HS-27A (cell line): ENCODE measurements at places on chromosomes 1 and 21.

DNA sequence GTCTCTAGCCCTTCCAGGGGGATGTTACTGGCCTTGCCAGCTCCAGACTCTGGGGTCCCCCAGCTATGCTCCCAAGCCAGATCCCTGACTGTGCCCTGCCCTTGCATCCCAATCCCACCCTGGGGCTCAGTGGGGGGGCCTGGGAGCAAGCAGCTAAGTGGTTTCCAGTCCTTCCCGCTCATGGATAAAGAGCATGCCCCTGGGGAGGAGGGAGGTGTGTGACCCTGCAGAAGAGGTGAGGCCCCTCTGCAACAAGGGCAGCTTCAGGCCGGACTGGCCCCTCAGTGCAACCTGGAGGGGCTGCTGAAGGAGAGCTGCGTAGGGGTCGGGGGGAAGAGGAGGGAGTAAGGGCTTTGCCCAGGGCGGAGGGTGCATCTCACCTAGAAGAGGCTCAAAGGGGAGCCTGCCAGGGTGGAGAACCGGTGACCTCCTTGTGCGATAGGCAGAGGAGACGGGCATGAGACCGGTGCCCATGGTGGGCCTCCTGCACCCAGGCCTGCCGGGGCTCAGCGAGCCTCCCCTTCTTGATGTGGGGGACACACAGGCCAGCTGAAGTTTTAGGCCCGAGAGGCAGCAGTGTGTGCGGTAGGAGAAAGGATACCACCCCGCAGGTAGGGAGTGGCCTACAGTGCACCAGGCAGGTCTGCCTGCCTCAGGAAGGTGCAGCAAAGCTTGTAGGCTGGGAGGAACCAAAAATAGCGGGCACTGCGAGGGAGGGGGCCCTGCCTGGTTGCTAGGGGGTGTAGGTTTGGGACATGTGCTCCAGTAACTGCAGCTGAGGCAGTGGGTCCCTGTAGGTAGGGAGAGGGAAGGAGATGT is 3.1 kb downstream of the OBSCN start:
- DNase-seq: no peak

DNA sequence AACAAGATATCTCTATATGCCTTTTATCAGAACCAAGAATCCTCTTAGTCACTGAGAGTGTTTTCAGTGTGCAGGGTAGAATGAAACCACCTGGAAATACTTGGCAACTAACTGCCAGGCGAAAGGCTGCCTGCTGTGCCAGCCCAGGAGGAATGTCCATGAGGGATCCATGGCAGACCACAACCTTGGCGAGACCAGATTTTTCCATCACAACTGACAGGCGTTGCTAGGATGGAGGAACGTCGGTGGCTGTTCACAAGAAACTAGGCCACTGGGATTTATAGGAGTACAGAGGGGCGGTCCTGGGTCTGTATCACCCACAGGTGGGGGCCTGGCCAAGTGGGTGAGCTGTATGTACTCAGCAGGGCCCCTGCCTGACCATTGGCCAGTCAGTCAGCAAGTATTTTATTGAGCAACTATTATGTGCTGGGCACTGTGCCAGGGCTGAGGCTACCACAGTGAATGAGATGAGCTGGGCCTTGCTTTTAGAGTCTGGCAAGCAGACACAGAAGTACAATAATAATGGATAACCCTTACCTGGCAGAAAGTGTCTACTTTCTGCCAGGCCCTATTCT is 199.4 kb downstream of the FOXD2 start:
- DNase-seq: no peak

DNA sequence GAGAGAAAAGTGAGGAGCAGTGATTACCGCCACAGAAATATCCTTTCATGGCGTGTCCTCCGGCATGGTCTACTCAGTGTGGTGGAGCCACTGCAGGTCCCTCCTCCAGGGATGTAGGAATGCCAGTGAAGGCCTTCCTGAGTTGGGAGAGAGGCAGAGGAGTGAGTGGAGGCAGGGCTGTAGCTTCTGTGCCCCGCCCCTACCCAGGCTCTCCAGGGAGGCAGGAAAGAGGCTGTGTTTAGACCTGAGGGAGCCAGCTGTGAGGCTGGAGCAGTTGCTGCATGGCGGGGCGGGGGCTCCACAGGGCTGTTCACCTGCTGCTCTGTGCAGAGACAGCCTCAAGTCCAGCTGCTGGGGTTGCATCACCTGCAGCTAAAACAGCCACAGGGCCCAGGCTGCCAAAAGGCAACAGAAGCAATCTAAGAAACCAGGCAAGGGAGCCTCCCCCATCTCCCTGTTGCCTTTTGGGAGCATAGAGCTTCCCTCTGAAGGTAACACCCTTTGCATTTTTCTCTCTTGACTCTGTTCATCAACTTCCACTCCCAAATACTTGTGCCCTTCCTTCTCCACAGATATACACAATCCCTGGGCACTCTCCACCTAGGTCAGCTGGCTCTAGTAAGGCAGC is 801 bp upstream of the ANXA9 start:
- DNase-seq: no peak

GRCh38 chr21:25176637-25177412 is 430.5 kb downstream of the MRPL39 start:
- DNase-seq: no peak

DNA sequence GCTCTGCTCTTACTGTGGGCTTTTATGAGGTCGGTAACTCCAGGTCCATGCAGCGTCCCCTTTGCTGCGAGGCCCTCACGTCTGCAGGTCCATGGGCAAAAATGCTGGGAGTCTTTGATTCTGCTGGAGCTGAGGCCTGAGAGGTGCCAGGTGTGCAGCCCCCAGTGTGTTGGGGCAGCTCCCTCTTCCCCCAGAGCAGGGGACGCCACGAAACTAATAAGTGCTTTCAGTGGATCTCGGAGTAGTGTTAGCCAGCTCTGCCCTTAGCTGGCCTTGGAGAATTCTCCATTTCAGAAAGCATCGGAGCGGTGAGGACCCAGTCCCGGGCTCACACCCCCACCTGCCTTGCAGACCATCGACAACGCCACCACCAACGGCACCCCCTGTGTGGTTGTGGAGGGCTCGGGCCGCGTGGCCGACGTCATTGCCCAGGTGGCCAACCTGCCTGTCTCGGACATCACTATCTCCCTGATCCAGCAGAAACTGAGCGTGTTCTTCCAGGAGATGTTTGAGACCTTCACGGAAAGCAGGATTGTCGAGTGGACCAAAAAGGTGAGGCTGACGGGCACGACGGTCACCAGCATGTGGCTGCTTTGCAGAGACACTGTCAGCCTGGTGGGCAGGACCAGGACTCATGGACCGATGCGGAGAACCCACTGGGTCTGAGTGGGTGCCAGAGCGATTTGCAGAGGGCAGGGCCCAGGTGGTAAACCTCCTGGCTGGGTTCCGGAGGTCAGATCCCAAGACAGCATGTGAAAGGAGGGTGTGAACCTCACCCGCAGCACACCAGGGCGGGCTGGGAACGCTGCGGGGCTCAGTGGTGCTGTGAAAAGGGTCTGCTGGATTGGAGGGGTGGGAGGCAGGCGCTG is 25.5 kb downstream of the TRPM2 start:
- DNase-seq: no peak

- DNase-seq: no peak
Measured at GRCh38 chr1:65258106-65258505, 51.2 kb upstream of the DNAJC6 start.

- no peak for DNase-seq
Measured at GRCh38 chr1:117627546-117628130, 21.8 kb downstream of the TENT5C start.

DNA sequence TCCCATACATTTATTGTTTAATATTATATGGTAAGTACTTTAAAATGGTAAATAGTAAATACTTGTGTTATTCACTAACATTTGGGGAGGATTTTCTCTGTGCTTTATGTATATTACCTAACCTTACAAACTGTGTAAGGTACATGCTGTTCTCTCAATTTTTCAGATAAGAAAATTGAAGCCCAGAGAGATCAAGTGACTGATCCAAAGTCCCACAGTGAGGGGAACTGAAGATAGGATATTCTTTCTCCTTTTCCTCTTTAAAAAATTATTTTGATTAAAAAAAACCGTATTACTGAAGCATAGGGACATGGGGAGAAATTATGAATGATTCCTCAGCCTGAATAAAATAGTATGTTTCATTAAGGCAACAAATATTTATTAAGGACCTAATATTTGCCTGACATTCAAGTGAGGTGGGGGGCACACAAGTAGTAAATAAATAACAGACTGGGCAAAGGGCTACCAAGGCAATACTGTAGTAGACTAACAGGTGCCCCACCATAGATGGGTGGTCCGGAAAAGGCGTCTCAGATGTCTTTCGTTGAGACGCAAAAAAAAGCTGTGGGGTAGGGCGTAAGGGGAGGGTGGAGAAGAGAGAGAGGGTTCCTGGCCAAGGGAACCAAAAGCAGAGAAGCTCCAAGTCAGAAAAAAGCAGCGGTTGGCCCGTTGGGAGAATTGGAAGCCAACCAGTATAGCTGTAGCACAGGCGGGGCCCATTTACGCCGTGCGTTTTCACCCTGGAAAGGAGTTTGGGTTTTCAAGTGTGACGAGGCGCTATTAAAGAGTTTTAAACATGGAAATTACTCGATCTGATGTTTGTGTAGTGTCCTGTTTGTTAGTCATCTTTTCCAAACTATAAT is 944 bp upstream of the AGO3 start:
- DNase-seq: peak; percentile 29

DNA sequence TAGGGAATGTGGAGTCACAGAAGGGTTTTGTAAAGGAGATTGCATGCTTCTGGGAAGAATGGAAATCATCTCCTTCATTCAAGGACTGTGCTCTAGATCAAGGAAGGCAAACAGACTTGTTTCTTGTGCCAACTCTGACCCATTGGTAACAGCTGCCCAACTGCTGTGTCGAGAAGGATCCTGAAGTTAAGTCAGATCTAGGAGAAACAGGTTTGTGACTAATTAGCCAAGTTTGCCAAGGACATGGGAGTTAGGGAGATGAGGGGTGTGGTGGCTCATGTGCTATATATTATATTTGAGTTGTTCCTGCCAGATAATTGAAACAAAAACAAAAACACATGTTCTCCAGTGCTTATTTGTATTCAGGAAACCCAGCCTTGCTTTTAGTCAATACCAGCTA is 251.2 kb upstream of the USP24 start:
- no peak for DNase-seq
